CD4-positive, alpha-beta T cell treated with Interleukin-12 subunit alpha and Interleukin-12 subunit beta, for 1 hour (primary cell): ENCODE measurements at places on chromosomes 11 and 22.
A peak's percentile ranks its signal among the peaks of the same experiment; 100 is the strongest.

DNA sequence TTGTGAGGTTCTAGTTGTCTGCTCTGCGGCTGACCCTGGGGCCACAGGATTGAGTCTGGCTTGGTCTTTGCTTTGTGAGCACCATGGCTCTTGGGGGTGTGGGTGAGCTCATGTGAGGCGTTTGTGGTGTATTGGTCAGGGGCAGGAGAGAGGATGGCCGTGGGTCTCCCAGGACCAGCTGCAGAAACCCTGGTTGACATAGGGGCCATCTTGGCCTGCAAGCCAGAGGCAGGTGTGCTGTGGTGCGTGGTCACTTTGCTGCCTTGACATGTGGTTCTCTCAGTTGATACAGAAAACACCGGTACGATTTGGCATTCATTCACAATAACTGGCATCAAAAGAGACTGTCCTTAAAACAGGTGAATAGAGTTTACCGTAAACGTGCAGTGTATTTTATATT, 11.3 kb downstream of the PHRF1 start:
- no peak for DNase-seq

- DNase-seq: no peak
Observed at GRCh38 chr11:57639321-57640067, 10.2 kb downstream of the YPEL4 start.

- DNase-seq: no peak
Observed at GRCh38 chr11:28009388-28009787, 98.6 kb downstream of the KIF18A start.

DNA sequence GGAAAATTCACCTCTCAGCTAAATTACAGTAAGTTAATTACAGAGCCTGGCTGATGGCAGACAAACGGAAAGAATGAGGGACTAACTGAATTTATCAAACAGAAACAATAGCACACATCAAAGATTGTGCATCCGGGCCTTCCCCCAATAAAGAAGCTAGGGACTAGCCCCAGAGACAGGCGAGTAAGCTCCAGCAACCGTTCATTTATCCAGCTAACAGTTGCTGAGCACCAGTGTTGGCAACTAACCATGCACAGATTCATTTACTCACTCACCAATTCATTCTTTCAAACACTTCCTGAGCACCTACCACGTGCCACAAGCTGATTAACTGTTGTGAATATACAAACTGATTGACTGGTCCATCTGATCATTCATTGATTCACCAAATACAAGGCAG, 51.2 kb downstream of the SMCO4 start:
- DNase-seq: no peak

DNA sequence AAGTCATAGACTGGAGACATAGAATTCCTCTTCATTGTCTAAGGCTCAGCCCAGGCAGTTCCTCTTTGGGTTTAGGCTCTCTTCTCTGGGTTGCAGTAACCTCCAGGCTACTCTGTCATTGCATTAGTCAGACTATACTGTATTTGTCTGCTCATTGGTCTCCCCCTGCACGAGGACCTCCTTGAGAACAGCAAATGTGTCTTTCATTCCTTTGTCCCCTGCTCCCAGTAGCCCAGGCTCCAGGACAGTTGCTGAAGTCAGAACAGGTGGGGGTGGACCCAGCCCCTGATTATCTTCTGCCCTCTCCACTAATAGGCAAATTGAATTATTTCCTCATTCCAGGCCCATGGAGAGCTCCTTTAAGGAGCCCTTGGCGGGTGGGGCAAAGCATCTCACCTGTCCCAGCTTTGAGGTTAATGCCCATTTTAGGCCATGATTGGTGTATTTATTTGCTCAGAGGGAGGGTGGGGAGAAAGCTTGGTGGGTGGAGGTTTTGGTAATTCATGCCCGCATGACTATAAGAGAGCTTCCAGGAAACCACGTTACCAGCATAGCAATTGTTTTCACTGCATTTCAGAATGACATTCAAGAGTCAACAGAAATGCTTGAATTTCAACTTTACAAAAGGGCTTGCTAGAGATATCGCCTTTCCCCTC, 40.9 kb downstream of the NAV2 start:
- DNase-seq: no peak

DNA sequence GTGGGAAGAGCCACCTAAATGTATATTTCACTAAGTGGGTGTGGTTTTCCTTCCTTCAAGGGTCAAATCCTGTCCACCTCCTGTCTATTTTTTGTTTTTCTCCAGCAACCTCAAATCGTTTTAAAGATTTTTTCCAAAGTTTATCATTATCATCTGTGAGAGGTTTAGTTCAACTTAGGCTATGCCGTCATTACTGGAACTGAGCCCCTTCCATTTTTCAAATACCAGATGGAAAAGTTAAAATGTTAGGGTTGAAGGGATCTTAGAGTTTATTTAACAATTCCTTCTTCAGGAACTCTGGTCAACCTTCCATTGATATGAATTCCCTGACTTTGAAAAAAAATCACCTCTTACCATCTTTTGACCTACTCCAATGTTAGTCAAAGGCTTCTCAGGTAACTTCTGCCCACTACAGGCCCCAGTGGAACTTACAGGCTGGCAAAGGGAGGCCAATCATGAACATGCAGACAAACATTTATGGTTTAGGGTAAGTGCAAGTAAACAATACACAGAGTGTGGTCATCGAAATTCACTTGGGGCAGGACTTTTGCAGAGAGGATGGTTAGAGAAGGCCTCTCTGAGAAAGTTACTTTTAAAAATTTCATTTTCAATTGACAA, 45.2 kb downstream of the SYN3 start:
- DNase-seq: no peak

GRCh38 chr11:112881461-112881860, 79.8 kb upstream of the NCAM1 start:
- no peak for DNase-seq

DNA sequence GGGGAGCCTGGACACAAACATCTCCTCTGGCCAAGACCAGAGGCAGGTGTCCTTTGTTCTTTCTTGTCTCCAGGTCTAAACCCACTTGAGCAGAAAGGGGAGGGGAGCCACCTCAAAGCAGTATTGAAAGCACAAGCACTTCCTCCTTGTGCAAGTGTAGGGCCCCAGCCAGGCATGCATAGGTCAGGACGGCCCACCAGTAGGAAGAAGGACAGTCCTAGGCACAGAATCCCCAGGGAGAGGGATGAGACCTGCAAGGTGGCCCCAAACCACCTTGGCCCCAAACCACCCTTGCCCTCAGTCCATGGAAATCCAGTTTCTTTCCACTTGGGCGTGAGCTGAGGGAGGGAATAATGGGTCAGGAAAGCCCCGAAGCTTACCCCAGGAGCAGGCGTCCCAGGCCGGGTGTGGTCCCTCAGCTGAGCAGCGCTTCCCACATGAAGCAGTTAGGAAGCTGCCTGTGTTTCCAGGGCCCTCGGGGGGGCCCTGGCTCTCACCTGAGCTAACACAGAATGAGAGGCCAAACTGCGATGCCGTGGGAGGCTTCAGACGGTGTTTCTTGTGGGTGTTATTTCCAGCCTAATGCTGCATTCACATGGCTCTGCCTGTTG, 20.4 kb upstream of the IGSF9B start:
- no peak for DNase-seq

DNA sequence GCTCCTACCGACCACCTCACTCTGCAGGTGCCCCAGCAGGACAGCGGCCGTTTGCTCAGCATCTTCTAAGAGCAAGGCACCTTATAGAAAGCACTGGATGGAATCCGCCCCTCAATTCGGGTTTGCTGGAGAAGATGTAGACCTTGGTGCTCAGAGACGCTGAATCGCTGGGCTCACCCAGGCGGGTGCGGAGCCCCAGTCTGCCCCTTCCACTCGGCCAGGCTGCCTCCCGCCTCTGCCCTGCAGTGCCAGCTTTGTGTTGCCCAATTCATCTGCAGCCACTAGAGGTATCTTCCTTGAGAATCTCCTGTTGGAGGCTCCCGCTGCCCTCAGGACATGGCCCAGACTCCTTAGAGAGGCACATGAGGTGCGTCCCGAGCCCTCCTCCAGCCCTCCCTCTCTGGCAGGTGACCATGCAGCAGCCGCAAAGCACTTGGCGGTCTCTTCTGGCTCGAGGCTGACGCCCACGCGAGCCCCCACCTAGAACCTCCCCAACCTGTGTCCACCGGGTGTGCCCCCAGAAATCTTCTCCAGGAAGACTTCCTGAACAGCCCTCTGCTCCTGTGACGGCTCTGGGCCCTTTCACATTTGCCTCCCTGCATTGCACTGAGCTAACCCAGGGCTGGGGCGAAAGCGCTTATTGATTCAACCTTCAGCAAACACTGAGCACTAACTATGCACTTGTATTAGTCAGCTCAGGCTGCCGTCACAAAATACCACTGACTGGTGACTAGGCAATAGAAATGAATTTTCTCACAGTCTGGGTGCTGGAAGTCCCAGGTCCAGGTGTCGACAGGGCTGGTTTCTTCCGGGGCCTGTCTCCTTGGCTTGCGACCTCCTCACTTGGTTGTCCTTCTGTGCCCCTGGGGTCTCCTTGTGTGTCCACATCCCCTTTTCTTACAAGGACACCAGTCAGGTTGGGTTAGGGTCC, 117.5 kb downstream of the WNT7B start:
- DNase-seq: no peak

- DNase-seq: peak; percentile 75
Observed at GRCh38 chr11:116930177-116930576, 92.8 kb upstream of the APOA1 start.

DNA sequence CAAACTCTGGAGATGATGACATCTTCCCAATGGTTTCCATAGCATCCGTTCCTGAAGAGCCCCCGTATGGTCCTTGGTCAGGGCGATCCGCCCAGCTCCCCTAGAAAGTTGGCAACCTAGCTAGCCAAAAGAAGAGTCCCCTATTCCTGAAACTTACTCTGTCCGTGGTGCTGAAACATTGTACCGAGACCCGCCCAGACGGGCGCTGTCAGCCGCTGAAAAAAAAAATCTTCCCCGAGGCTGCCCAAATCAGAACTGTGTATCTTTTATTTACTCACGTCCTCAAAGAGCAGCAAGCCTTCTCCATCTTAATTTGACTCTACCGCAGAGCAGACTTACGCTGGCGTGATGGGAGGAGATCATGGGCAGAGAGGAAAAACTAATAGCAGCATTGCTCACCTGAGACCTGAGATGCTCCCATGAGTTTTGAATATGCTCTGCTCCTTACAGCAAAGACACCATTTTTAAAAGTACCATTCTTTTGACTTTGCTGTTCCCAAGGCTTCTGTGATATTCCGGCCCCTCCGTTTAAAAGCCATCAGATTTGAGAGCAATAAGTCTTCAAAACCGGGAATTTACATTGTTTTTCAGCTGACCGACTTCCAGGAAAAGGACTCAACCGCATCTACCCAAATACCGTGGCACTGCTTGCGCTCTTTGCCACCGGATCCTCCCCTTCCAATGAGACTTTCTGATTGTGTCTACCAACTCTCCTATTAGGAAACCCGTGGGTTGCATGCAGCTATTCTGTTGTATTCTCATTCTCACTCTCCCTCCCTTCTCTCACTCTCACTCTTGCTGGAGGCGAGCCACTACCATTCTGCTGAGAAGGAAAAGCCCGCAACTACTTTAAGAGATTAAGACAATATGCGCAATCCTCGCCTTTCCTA, at the start of gene SLC17A6:
Gene SLC17A6 (plus strand): TSS at position 786 of the 890 bp plus-strand sequence. CDS start 153 bp downstream, outside the sequence.
- DNase-seq: no peak

- no peak for DNase-seq
Observed at GRCh38 chr11:130692220-130692619, 224.1 kb downstream of the SNX19 start.

DNA sequence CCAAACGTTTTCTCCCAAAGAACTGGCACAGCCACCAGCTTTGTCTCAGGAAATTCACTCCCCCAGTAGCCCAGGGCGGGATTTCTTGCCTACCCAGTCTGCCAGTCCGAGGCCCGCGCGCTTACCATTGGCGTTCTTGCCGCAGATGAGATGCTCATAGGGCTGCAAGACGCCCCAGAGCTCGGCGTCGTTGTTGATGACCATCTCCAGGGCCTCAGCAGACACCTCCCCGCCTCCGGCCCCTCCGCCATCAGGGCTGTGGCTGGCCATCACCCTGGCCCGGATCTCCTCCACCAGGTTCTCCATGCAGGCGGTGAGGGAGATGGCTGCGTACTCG, 1.3 kb downstream of the ABTB2 start:
- no peak for DNase-seq

- no peak for DNase-seq
Observed at GRCh38 chr11:87432022-87432421, 394.3 kb downstream of the TMEM135 start.

GRCh38 chr11:2208691-2209369, 37.2 kb upstream of the TH start:
- DNase-seq: no peak

- DNase-seq: no peak
Observed at GRCh38 chr22:21032037-21032867, at the start of gene SLC7A4. Gene SLC7A4, minus strand, starts transcription at chr22:21032561. Its CDS starts 749 bp downstream, at chr22:21031812.

- DNase-seq: no peak
Observed at GRCh38 chr11:7332962-7333361, 81.3 kb downstream of the SYT9 start.

GRCh38 chr22:33076343-33076742, 18.2 kb upstream of the SYN3 start:
- no peak for DNase-seq

DNA sequence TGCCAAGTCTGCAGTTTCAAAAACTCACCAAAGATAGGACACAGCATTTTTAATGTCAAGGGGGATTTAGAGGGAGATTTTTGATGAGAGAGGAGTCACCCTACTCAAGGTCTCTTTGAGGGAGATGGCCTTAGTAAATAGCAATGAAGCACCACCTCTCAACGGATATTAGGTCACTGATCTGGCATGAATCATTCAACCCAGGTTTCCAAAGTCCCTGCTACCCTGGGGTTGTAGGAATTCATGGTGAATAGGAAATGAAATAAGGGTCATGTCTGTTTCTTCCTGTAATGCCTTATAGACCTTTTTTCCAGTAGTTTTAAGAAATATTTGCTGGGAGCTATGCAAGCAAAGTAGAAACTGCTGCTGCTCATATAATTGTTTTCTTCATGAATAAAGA, 2154.9 kb downstream of the LRRC4C start:
- no peak for DNase-seq

DNA sequence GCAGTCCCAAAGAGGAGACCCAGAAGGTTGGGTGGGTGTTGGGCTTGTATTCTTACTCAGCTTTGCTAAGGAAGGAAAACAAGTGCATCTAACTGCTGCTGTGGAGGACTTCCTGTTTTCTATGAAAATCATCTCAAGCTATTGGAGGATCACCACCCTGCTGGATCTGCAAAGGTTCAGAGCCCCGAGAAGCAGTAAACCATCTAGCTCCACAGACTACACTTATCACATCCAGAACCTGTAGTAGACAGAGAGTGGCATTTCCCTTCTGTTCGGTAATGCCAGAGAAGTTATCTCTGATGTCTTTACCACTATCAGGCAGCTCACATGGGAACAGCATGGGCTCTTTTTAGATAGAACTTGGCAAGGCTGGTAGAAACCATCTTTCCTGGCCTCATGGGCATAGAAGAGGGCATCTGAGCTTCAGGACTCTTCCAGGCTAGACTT, 21.7 kb downstream of the KCNJ1 start:
- DNase-seq: peak; percentile 19

DNA sequence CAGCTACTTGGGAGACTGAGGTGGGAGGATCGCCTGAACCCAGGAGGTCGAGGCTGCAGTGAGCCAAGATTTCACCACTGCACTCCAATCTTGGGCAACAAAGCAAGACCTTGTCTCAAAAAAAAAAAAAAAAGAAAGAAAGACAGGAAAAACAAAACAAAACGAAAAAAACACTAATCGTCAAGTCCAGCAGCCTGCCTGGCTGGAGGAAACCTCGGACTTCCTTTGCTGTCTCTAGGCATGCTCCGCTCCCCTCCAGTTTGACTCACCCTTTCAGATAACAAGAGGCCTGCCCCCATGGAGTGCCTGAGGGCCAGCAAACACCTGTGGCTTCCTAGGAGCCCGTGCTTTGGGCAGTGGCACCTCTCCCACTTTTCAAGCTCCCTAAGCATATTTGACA, 28.8 kb upstream of the CHKA start:
- no peak for DNase-seq
